ENCODE measurements at places on chromosomes 4 and X.

DNA sequence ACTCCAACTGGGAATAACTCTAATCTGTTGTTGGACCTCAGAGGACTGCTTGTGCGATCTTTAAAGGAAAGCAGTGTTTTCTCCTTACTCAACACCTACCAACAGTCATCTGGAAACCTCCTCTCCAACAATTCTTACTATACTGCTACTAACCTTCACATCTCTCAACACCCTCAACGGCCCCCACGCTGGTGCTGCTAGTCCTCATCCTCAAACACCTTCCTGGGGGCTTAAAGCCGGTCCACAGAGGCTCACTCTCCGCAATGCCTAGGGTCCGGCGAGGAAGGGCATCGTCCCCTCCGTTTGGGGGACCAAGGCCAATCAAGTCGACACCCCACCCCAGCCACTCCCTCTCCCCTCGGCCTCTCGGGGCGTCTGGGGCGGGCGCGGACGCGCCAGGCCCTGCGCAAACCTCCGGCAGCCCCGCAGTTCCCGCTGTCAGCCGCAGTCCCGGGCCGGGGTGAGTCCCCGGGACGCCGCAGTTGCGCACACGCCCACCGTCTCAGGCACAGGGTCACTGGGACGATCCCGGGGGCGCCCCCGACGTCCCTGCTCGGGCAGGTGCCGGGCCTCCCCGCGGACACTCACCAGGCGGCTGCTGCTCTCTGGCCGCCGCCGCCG is 418 bp downstream of the TAB3 start:
- peak; percentile 19 for DNase-seq

- no peak for DNase-seq
Measured at GRCh38 chr4:13367244-13367643, 116.9 kb downstream of the RAB28 start.

DNA sequence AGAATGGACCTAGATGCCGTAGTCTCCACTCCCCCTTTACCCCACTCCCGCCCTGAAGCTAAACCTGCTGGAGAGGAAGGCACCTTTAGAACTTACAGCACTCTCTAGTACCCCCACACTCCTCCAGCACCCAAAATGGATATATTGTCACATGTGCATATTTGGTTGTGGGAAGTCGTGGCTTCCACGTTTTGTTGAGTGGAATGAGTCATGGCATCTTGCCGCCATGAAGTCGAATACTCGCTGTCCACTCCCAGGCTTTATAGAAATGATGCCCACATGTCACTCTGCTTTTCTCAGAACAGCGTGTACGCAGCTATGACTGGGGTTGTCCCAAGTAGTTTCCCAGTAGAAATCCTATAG is 545 bp downstream of the ABCE1 start:
- peak; percentile 48 for DNase-seq

GRCh38 chrX:147803948-147804347 is 107.8 kb upstream of the FMR1 start:
- no peak for DNase-seq

DNA sequence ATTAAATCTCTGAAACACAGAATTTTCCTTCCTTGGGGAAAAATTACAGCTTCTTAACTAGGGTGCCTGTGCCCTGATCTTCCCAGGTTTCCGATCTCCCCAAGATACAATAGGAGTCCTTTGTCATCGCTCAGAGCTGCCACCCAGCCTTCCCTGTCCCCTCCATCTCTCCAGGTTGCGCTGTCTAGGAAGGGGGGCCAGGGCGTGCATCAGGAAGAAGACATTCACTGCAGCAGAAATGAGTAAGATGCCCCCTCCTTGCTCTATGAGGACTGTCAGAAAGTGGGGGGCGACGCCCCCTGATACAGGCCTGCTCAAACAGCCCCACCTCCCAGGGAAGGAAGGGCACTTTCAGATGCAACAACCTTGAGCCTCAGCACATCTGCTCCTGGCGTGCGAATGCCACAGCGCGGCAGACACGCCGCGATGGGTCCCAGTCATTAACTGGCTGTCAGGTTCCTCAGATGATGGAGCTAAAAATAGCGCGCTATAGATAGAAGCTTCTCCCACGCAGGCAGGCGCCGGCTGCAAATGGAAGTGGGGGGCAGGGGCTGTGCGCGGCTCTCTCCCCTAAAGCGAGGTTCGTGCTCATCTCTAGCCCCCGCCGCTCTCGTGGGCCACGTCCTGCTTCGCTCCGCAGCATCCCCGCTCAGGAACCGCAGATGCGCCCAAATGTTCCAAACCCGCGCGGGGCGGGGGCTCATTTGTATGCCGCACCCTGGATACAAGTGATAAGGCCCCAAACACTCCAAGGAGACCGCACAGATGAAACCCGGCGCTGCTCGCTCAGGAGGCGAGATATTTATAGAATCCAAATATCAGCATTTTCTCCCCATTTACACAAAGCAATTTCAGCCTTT is 57.6 kb upstream of the LGI2 start:
- DNase-seq = peak; percentile 48

GRCh38 chrX:150525061-150525919 is 43.1 kb upstream of the MTM1 start:
- no peak for DNase-seq

- peak; percentile 23 for DNase-seq
Measured at GRCh38 chr4:37780444-37781130, 45.9 kb upstream of the PGM2 start.

DNA sequence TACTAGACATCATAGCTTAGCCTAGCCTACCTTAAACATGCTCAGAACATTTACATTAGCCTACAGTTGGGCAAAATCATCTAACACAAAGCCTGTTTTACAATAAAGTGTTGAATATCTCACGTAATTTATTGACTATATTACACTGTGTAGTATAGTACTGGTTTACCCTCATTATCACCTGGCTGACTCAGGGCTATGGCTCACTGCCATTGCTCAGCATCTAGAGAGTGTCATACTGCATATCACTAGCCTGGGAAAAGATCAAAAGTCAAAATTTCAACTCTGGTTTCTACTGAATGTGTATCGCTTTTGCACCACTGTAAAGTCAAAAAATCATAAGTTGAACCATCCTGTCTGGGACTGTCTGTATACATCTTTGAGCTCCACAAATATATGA is 78.6 kb downstream of the CEP44 start:
- DNase-seq = no peak

DNA sequence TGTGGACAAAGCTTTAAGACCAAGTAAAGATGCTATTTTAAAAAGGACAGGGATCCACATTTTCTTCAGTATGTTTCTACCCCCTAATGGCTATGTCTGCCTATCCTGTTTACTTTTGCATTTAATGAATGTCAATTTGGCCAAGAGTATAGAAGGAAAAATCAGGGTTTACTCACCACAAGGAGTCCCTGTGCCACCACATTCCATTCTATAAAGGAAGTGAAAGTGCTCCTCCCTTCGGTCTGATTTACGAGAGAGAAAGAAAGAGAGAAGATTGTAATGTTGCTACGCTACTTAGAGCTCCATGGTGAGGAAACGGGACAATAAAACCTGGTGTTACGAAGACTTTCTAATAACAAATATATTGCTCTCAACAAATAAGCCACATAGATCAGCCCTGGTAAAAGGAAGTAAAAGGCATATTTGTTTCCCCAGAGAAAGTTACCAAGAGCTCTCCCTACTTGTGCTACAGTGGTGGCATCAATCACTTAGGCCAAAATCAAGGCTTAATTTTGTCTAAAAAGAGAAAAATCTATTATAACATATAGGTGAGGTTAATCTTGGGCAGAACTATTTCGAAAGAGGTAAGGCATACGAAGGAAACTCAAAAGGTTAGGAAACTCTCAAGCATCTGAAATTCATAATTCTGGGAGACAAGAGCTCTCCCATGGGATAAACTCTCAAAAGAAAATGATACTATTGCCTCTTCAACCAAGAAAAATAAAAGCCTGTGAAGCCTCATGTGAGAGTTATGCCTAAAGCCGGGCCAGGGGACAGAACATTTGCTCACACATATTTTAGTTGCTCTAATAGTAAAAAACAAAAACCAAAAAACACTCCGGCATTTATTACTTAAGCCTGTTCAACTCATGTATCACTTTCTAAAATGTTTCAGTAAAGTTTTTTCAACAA is 29.5 kb downstream of the TAPT1 start:
- DNase-seq = peak; percentile 64

GRCh38 chrX:7190157-7190556 is 42.2 kb upstream of the PUDP start:
- no peak for DNase-seq

DNA sequence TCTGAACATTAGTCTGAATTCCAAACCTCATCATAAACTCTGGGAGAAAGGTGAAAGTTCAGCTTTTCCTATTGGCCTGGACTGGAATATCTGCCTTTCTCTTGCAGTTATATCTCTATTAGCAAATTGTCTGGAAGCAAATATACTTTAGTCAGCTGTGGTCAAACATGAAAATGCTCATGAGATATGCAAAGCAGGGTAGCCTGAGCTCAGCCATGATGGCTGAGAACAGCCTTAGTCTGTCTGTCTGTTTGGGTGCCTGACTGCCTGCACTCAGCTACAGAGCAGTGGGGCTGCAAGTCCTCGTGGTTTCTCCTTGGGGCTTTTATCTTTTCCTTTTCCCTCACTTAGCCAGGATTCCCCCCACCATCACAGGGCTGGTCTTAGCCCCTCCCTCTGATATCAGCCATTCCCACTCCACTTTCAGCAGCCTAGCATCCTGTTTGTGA is 19.5 kb upstream of the PGRMC2 start:
- DNase-seq = no peak

DNA sequence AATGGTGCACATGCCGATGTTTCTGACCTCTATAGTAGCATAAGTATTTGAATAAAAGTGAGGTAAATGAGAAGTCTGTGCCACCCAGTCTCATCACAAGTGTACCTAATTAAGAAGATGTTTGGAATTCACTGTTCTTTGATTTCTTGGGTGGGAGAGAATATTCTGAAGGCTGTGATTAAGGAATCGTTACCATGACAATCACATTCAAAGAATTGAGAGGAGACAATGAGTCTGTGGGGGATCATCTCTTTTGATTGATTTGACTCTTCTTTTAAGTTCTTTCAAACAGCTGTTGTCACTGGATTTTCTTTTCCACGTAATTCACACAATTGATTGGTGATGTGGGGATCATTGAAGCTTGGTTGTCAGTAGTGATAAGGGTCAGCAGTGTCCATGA is 18.1 kb downstream of the FHL1 start:
- DNase-seq = no peak

DNA sequence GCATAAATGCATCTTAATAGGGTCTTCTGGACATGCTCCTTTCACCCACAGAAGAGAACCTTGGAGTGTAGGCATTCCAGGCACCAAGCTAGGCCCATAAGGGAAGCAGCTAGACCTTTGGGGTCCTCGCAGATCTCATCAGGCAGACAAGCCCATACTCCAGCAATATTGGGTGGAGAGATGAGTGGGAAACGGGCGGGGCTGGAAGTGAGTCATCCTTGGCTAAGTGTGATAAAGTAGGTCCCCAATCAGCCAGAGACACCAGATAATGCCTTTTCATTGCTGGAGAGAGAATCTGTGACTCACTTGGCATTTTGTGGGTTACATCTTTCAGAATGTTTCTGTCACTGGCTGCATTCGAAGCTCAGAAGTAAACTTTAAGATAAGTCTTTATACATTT is 133.3 kb upstream of the MBNL3 start:
- DNase-seq = peak; percentile 43

DNA sequence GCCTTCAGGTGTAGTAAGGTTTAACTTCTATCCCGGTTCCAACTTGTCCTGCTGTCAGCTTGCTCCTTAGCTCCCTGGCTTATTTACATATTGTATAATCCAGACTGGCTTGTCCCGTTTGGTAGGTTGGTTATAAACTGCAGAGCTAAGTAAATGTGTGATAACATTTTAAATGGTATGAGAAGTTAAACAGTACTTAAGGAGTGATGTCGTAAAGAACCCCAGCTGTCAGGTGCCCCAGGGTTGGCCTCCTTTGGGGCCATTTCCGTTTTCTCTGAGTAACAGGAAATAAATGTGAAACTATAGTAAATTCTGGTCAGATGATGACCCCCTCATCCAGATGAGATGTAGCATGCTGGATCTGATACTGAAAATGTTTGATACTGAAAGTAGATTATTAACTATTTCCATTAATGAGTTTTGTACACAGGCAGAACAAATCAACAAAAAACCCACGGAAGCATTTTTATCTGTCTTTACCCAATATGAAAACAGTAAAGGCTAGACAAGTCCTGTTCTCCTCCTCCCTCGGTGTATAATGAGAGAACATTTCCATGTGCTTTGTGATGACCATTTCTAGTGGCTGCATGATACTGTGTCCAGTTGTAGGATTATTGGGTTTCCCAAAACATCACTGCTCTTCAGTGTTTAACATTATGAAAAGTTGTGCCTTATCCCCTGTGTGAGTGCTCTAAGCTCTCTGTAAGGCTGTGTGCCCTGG is 22.4 kb downstream of the GAB1 start:
- peak; percentile 80 for DNase-seq

DNA sequence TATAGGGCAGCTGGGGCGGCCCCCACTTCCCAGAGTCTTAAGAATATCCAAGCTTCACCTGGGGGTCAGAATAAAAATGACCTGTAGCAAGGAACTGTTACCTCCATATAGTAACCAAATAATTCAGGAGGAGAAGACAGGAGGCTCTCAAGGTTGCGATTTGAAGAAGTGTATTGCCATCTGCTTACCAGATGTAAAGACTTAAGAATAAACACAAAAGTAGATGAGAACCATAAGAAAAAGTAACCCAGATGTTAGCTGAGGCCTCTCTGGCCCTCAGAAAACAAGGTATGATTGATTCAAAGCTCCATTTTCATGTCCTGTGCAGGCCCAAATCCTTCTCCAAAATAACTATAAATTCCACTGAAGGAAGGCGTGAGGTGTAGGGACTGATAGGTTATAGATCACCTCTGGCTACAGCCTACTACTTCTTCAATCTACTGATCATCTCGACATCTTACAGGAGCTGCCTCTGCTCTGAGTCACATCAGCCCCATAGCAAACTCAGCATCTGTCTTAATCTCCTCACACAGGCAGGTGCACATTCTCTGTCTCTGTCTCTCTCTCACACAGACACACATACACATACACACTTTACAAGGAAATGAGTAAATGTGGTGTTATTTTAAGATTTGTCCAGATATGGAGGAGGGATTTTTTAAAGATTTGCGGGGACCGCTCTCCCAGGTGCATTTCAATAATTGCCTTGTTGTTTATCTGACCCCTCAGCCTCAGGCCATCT is 193.9 kb upstream of the EDNRA start:
- peak; percentile 14 for DNase-seq

GRCh38 chrX:386239-386767 is 404 bp downstream of the PPP2R3B start:
- no peak for DNase-seq

GRCh38 chr4:8905226-8905772 is 33.7 kb upstream of the HMX1 start:
- no peak for DNase-seq

All from foreskin fibroblast (primary cell).